ENCODE measurements at places on chromosomes 12 and 14. TPM values are rescaled to one million over a fixed set of nuclear protein-coding genes. Genes with fewer than 3 reads are reported as not detected.

GRCh38 chr14:70212752-70213151, 24.0 kb upstream of the SLC8A3 start:
- no peak for DNase-seq

Gene GOLT1B
- 15.0 TPM for total RNA-seq

DNA sequence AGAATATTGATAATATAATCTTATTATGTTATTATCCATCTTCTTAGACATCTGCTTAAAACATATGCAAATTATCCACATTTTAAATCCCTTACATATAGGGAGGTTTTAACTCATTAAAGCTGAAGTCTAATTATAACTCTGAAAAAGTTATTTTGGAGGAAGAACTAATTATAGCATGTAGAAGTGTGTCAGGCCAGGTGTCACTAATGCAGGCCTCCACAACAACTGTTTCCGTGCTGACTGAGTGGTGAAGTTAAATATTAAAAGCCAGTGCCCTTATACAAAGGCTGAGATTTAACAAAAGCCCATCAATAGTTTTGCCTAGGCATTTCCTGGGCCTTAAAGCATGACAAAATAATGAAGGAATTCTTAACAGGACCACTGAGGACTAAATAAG, 157.4 kb downstream of the LRRK2 start:
- DNase-seq, result no peak

DNA sequence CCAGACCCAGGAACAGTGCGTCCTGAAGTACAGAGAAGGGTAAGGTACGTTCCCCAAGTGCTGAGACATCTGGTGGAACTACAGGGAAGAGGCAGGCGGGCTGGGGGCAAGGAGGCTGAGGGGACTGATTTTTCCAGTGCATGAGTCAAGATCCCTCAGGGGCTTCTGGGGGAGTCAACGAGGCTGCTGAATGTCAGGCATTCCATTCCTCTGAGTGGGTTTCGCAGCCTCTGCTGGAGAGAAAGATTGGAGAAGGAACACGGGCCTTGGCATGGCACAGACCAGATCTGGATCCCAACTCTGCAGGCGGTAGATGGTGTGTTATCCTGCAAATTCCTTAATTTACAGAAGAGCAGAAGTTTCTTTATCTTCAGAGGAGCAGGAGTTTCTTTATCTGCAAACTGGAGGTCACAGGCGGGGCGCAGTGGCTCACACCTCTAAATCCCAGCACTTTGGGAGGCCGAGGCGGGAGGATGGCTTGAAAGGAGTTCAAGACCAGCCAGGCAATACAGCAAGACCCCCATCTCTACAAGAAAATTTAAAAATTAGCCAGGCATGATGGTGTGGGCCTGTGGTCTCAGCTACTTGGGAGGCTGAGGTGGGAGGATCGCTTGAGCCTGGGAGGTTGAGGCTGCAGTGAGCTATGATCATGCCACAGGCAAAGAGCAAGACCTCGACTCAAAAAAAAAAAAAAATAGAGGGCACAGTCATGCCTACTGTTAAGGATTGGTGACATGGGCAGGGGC, 132.6 kb upstream of the MAP1LC3B2 start:
- no peak for DNase-seq

GRCh38 chr12:107450541-107450940, 235.1 kb upstream of the PWP1 start:
- no peak for DNase-seq

DNA sequence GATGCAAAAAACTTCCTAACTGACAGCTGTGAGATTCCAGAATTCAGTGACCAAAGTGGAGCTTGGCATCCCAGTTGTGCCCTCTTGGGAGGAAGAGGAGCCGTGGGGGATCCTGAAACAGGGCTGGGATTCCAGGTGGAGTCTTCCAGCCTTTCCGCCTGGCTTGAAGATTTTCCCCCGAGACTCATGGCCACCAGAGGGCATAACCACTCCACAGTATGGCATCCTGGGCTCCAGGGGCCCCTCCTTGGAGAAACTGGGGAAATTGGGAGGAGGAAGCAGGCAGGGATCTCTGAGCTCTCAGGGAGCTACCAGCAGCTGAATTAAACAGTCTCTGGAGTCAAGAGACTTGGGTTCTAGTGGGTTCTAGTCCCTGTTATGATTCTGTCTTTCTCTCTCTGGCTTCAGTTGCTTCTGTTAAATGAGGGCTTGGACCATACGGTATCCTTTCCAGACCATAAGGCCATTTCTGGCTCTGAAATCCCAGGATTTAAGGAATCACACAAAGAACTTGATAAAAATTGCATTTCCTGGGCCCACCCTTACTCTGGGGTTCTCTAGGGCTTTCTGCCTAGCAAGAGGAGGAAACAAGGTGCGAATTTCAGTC, 2.6 kb upstream of the TAMALIN start:
- DNase-seq, result peak; percentile 57

Gene TGM1
- 0.20 TPM for total RNA-seq

GRCh38 chr12:40691913-40692764, at the start of gene CNTN1:
Gene CNTN1, plus strand, starts transcription at chr12:40692439.
- peak; percentile 10 for DNase-seq

GRCh38 chr12:17592472-17592871, 497.5 kb downstream of the RERGL start:
- no peak for DNase-seq

GRCh38 chr14:85580536-85581140, 50.7 kb downstream of the FLRT2 start:
- DNase-seq, result peak; percentile 60

DNA sequence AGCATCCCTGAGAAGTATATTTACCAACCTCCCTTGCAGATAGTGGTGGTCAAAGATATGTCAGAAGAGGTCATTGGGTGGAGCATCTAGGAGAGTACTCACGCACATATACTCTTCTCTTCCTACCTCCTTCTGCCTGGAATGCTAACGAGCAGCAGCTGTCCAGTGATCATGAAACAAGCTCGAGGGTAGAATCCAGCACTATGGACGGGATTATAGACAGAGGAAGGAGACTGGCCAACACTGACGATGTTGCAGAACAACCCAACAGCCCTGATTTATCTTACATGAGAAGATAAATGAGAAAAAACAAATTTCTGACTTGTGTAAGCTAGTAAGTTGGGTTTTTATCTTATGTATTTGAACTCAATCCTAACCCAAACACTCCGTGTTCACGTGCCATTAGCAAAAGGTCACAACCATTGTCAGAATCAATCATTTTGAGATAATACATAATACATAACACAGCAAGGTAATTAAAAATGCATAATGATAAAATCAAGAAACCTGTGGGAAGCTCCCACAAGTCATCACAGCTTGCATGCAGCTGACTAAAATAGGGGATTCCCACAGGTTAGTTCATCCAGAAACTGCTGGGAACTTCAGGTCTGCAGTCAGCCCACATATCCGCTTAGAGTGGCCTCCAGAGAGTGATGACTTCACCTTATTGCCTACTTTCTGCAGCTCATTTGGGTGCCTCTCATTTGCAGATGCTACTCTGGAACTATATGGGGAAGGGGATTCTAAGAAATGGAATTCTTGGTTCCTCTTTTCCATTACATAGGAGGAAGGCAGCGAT, 36.3 kb upstream of the STK38L start:
- DNase-seq, result no peak

GRCh38 chr12:66602483-66603143, 76.3 kb downstream of the GRIP1 start:
- no peak for DNase-seq

DNA sequence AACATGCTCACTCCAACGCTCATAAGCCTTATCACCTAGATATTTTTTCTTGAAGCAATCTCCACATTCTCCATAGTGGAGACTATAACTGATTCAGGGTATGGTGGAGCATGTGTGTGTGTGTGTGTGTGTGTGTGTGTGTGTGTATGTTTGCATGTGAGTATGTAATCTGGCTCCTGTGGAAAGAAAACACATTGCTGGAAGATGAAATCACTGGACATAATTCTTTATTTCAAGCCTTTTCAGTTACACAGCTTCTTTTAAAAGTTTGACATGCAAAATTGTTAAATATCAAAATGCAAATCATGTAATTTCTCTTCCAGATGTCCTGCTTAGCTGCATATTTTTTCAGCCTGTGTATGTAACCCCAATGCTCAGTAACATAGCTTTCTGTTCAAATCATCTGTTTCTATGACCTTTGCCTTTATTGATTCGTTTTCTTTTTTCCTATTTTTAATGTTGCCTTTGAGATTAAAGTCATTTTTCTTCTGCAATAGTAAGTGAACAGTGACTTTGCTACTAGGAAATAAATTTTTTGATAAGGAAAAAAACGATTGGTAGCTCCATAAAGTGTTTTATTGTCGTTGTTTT, 80.5 kb upstream of the BTG1 start:
- DNase-seq, result no peak

Gene IFI27
- 78.0 TPM for total RNA-seq

GRCh38 chr12:34126239-34126641, 103.9 kb downstream of the ALG10 start:
- no peak for DNase-seq

DNA sequence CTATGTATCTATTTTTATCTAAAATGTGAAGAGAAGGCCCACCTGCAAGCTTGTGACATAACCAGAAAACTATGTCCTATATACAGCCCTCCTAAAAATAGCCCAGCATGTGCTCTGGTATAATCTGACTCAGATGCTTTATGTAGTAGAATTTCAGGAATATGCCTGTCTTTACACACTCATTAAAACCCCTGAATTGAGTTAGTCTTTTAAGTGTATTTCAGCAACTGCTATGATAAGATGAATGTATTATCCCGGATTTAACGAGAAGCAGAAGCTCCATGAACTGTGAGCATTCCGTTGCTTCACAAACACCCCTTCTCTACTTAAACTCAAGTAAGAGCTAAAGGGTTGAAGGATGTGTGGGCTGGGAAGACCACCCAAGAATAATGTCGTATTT, 89.9 kb upstream of the PRICKLE1 start:
- no peak for DNase-seq

- no peak for DNase-seq
Observed at GRCh38 chr14:91942128-91942527, 5.4 kb downstream of the FBLN5 start.

GRCh38 chr14:61620130-61620946, 75.0 kb upstream of the HIF1A start:
- DNase-seq, result peak; percentile 69

GRCh38 chr12:1936406-1937320, 18.2 kb upstream of the CACNA2D4 start:
- peak; percentile 36 for DNase-seq

DNA sequence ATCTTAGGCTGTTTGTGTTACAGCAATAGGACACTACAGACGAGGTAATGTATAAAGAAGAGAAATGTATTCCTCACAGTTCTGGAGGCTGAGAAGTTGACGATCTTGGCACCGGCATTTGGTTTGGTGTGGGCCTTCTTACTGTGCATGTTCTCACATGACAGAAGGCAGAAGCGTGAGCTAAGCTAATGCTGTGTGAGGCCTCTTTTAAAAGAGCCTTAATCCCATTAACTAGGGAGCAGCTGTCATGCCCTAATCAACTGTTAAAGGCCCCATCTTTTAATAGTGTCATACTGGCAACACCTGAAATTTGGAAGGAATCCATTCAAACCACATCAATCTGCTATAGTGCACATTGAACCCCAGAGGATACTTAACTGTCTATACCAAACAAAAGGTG, 992.9 kb downstream of the GALC start:
- no peak for DNase-seq

DNA sequence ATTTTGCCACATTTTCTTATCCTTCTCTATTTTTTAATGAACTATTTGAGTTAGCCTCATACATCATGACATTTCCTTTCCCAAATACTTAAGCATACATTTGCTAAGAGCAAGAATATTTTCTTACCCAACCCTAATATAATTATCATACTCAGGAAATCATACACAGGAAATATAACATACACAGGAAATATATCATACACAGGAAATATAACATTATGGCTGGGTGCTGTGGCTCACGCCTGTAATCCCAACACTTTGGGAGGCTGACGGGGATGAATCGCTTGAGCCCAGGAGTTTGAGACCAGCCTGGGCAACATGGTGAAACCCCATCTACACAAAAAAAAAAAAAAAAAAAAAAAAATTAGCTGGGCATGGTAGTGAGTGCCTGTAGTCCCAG, 4.9 kb downstream of the NCKAP1L start:
- no peak for DNase-seq

Gene TMEM121
- 5.8 TPM for total RNA-seq

Gene CFAP54
- total RNA-seq, result 9.7 TPM

DNA sequence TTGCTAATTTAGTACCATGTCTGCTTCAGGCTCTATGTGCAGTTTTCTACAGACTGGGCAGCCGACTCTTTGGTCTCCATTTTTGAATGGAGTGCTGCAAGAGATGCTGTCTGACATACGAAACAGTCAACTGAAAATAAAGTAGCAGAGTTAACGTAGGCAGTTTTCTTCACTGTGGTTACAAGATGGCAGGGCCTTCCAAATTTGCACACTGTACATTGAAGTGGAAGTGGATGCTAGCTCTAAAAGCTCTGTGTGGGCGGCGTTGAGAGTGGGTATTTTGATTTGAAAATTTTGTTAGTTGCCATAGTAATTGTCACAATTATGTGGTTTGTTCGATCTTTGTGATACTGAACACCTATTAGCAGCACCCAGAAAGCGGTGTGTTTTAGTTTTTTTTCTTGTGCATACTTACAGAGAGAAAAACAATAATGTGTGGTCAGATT, 154.9 kb upstream of the ATP2B1 start:
- DNase-seq, result peak; percentile 7

Data from lung microvascular endothelial cell (primary cell).